Stimulated activated CD4-positive, alpha-beta T cell treated with anti-CD3 and anti-CD28 coated beads, TNF-alpha, amount 100 ng/mL, for 24 hours (primary cell): ENCODE measurements at places on chromosomes 3 and 15.

GRCh38 chr15:49901321-49901720, 217.7 kb downstream of the ATP8B4 start:
- no peak for DNase-seq

- no peak for DNase-seq
Observed at GRCh38 chr3:107951126-107951525, 139.7 kb downstream of the CD47 start.

DNA sequence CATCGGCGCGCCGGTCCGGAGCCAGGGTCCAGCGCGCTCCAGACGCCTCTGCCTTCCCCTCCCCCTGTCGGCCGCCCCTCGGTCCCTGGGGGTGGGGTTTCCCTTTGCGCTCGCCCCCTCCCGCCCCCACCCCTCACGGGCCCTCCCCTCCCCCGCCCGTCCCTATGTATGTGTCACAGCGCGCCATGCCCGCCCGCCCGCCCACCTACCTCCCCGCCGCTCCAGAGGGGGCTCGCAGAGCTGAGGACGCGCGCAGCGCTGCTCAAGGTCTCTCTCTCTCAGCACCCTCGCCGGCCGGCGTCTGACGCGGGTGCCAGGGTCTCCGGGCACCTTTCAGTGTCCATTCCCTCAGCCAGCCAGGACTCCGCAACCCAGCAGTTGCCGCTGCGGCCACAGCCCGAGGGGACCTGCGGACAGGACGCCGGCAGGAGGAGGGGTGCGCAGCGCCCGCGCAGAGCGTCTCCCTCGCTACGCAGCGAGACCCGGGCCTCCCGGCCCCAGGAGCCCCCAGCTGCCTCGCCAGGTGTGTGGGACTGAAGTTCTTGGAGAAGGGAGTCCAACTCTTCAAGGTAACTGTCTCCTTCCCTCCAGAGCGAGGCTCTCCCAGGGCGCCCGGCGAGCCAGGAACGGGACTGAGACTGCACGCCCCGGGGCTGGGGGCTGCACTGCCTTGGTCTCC, at the start of gene ACAN:
Gene ACAN (plus strand): TSS at position 196 of the 679 bp plus-strand sequence. CDS start 32,771 bp downstream, outside the sequence.
- DNase-seq, result no peak

DNA sequence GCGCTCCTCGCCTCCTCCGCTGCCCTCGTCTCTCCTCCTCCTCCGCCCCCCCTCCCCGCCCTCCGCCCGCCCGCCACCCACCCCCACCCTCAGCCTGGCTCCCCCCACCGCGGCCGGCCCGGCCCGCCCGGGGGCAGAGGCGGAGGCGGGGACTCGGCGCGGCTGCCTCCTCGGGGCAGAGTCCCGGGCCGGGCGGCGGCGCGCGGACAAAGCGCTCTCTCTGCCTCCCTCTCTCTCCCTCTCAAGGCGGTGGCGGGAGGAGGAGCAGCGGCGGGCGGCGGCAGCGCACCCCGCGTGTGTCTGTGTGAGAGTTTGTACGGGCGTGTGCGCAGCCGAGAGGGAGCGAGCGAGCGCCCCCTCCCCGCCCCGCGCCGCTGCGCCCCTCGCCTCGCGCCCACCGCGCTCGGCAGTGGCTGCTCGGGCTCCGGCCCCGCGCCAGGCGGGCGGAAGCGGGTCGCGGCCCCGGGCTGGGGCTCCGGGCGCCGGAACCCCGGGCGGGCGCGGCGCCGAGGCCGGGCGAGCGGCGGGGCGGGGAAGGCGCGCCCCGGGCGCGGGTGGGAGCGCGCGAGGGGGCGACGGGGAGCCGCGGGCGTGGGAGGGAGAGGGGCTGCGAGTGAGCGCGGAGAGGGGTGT, at the start of gene IGF2BP2:
Gene IGF2BP2 (minus strand): TSS at position 37 of the 633 bp plus-strand sequence. CDS start 82 bp downstream, outside the sequence.
- DNase-seq, result no peak

DNA sequence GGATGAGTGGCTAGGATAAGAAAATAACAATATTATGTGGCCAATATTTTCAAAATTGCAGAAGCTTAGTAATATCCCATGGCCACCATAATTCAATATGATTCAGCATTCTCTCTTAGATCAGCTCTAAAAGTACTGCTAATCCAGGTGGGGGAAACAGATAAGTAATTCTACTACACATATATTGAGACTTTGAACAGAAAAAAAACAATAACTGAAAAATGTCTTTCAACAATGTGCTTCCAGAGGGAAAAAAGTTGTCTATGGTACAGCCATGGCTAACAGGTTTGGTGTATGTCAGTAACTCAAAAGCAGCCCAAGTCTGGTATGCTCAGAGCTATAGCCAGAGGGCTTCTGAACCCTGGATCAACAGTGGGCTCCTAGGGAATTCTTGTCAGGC, 42.4 kb upstream of the PPIB start:
- no peak for DNase-seq

DNA sequence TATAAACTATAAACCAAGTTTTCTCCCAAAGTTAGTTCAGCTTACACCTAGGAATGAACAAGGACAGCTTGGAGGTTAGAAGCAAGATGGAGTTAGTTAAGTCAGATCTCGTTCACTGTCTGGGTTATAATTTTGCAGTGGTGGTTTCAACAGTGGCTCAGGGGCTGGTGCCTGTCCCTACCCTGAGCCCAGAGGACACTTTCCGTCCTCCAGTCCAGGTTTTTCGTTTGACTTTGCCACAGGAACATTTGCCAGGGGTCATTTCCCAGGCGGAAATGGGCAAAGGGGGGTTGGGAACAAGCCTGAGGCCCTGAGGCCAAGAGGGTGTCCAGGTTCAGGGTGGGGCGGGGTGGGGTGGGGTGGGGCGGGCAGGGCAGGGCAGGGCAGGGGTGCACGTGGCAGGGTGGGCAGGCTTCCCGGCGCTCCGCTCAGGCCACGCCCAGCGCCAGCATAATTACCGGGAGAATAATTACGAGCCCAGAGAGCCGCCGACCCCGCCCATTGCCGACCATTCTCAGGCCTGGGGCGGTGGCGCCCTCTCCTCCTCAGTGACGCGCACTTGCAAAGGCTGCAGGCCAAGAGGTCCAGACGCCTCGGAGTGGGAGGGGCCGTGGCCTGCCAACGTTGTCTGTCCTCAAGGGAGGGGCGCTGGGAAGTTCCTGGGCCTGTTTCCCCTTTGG, 70.4 kb downstream of the KLF13 start:
- no peak for DNase-seq

DNA sequence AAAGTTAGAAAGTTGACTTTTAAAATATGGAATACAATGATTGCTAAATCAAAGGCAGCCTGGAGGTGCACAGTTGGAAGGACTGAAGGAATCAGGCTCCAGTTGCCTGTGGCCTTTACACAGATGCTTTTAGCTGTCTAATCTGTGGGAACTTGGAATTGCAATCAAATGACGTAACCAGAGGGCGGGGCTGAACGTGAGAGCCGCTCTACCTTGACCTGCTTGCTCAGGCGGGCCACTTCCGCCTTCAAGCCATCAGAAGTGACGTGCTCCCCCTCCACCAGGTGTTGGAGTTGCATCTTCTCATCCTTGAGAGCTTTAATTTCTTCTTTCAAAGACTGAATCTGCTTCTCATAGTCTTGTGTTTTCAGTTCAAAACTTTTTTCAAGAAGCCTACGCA, 37.7 kb upstream of the GNB5 start:
- no peak for DNase-seq

GRCh38 chr3:128878556-128879124, 780 bp upstream of the ACAD9 start:
- DNase-seq, result no peak

- DNase-seq, result no peak
Observed at GRCh38 chr3:106120356-106120755, 251.5 kb upstream of the CBLB start.

GRCh38 chr3:137471558-137472204, 292.4 kb upstream of the SOX14 start:
- DNase-seq, result no peak

DNA sequence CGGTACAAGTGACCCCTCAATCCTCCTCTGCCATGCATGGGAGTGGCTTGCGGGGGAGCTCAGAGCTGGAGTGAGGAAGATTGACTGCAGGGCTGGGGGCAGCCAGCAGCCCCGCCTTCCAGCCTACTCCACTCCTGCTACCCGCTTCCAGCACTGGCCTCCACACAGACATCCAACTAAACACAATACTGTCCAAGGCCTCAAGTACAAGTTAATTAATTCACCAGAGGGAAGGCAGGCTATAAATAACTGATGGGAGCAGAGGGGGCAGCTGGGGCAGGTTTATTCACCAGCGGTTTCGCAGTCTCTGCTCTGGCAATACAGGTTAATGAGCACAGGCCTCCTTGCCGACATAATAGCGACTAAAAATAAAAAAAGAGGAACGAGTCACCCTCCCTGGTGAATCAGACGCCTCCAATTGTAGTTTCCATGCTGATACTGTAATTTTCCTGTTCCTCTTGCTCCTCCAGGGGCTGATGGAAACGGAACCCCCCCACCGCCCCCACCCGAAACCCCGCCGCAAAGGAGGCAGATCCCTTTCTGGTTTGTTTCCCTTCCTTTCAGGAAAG, 166.4 kb upstream of the TLE3 start:
- DNase-seq, result no peak

- no peak for DNase-seq
Observed at GRCh38 chr3:37725842-37726241, 135.8 kb upstream of the CTDSPL start.

- no peak for DNase-seq
Observed at GRCh38 chr15:78308422-78309032, 9.1 kb upstream of the SKIC8 start.

DNA sequence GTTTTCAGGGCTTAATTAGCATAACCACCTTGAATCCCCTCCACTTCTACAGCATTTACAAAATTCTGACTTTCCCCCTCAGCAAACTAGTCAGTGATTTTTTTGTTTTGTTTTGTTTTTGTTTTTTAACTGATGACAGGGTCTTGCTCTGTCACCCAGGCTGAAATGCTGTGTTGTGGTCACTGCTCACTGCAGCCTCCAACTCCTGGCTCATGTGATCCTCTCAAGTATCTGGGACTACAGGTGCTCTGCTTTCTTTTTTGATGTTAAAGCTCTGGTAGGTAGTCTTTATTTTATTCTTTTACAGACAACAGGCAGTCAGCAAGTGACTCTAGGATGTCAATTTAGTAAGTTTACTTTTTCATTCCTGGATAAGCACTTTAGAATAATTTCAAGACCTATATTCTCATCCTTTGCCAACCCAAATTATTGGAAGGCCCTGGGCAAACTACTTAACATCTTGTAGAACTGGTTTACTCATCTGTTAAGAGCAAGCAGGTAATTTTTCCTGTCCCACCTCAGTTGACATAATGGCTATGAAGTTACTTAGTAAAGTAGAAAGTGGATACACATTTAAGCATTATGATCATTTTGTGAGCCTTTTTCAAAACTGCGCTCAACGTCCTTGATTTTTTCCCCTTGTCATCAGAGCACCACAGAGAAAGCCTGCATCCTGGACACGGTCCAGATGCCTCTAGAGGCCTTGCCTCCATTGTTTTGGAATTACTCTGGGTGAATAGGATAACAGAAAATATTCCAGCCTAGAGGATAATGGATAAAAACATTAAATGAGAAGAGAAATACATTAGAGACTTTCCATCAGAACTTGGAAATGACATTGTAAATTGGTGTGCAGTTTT, 69.9 kb upstream of the NDUFB4 start:
- no peak for DNase-seq
